ENCODE measurements at places on chromosomes 4 and X.

DNA sequence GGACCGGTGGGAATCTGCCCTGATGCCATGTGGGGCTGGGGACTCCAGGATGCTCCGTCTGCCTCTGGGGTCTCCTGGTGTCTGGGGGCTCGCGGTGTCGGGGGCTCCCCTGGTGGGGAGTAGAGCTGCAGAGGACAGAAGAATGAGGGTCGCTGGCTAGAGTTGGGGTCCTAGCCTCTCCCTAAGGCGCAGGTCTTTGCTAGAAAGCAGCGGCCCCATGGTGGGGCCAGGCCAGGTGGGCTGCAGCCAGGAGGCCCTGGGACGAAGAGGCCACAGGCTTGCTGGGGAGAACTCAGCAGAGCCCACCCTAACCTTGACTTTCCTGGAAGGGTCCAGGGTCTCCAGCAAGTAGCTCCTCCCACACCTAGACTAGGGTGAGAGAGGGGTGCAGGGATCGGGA lies 21.4 kb downstream of the FGFRL1 start:
- H3K27me3 ChIP-seq, result no peaks in the 10 kb centered on the region
- H3K36me3 ChIP-seq, result no peaks in the 10 kb centered on the region
- DNase-seq, result no peak
- H3K4me3 ChIP-seq, result no peak overlapping the region
- no peaks in the 10 kb centered on the region for H3K4me1 ChIP-seq

GRCh38 chr4:47372561-47372960 lies 90.9 kb downstream of the COMMD8 start:
- H3K4me1 ChIP-seq, result no peaks in the 10 kb centered on the region
- no peak overlapping the region for H3K4me3 ChIP-seq
- no peaks in the 10 kb centered on the region for H3K36me3 ChIP-seq

- H3K27me3 ChIP-seq, result peaks cover 3% of the 10 kb centered on the region
- no peak overlapping the region for H3K27ac ChIP-seq
- H3K4me3 ChIP-seq, result peak overlapping the region; percentile 59
- peak; percentile 31 for DNase-seq
- no peaks in the 10 kb centered on the region for H3K4me1 ChIP-seq
Measured at GRCh38 chrX:38220024-38220414, 652 bp downstream of the SRPX start.

GRCh38 chr4:119735165-119735651 lies 106.6 kb upstream of the PDE5A start:
- H3K27ac ChIP-seq, result peak overlapping the region; percentile 88
- H3K27me3 ChIP-seq, result no peaks in the 10 kb centered on the region
- H3K4me3 ChIP-seq, result no peak overlapping the region
- peaks cover 2% of the 10 kb centered on the region for H3K36me3 ChIP-seq

DNA sequence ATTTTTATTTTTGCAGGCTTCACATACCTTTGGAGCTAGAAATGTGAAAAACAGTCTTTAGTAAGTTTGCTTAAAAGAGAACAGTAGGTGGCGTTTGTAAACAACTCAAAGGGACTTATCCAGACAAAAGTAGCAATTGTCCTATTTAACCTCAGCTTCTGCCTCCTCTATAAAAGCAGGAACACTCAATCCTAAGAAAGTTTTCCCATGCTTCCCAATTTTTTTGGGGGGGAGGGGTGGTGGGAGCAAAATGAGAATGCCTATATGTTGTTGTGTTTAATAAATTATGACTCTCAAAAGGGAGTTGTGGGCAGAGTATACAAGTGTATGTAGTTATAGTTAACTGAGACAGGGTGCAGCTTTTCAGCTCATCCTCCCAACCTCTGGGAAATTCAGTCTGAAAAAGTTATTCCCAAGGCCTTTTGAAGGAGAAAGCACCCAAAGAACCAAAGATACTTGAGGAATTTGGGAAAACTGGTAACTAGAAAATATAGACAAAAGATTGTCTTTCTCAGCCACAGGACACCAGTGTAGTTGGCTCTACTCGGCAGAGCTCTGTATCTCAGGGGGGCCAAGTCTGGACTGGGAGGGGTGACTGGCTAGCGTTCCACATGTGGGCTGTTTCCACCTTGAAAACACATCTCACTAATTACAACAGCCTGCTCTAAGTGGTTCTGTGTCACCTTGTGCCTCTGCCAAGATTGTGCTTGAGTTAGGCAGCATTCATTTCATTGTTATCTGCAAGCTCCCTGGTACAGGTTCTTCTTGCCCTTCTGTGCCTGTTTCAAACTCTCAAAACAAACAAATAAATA lies 2.8 kb downstream of the SFRP2 start:
- DNase-seq, result no peak
- no peak overlapping the region for H3K4me3 ChIP-seq
- H3K27me3 ChIP-seq, result no peaks in the 10 kb centered on the region

DNA sequence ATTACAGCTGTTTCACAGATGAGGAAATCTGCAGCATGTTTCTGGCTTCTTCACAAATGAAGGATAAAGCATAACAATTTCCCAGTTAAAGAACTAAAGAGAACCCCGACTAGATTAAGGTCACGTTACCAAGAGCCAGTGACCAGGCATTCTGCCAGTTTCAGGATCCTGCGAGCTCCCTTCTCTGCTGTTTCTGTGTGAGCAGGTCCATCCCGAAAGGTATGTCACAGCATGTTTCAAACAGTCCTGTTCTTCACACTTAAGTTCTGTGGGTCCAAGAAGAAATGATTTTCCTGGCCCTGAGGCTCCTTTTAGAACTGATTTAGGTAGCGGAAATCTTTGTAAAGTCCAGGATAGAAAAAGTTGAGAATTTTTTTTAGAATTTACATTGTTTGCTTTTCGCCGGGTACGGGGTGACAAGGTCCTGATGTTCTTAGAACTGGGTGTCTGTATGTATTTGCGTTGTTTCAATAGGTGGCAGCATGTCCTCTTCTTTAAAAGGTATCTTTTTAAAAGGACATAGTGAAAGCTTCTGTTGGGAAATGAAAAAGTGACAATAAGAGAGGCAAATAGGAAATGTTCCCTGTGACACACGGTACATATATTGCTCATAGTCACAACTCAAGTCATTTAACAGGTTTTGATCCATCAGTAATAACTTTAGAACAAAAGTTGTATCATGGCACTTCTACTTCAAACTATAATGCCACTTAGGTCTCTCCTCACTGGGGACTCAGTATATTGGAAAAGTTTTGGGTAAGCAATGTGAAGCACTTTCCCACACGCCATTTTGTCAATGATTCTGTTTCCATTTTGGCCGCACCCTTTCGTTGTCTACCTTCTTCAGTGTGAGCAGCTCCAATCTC lies 18.4 kb downstream of the IL21 start:
- peaks cover 6% of the 10 kb centered on the region for H3K27me3 ChIP-seq
- H3K36me3 ChIP-seq, result no peaks in the 10 kb centered on the region
- no peaks in the 10 kb centered on the region for H3K4me1 ChIP-seq
- H3K4me3 ChIP-seq, result no peak overlapping the region
- H3K27ac ChIP-seq, result no peak overlapping the region

DNA sequence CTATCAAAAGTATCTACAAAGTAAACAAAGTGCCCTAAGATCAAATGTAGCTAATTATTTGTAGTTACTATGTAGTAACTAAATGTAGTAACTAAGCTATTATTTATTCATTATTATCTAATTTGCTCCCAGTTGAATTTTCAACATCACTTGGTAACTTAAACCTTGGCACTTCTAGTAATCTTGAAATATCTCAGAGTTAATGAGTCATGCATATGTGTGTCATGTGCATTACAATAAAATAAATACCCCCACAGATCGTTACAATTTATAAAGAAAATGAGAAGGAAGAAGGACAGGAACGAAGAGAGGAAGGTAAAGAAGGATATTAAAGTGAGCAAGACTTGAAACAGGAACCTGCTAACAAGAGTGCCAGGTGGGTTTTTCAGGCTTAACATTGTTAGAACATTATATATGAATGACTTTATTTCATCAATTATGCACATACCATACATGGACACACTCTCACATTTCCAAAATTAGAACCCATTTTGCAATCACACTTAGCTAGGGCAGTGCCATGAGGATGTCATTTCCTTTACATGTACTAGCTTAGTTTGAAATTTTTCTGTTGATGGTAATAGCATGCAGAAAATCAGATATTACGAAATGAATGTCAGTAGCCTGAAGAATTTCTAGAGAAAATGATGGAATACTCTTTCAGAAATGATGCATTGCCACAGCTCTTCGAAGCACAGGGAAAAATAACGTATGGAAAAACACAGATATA lies 1670.4 kb upstream of the AGA start:
- H3K4me1 ChIP-seq, result no peaks in the 10 kb centered on the region
- H3K27me3 ChIP-seq, result no peaks in the 10 kb centered on the region
- DNase-seq, result no peak
- no peak overlapping the region for H3K4me3 ChIP-seq

DNA sequence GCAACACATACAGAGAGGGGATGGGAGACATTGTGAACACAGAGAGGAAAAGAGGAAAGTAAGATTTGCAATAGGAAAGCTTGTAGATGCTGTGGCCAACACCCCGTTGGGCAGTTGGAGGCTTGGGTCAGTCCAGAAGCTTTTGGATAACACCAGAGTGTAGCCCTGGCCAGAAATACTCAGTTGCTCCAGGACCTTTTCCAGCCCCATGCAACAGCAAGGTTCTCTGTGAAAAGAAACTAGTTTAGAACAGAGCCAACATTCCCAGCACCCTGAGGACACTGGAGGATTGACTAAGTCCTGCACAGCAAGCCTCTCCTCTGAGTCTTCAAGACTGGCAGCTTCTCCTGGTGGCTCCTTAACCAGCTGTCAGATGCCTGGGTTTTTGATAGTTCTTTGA lies 27.9 kb upstream of the NAF1 start:
- no peaks in the 10 kb centered on the region for H3K27me3 ChIP-seq
- no peaks in the 10 kb centered on the region for H3K36me3 ChIP-seq
- no peak for DNase-seq
- H3K4me3 ChIP-seq, result no peak overlapping the region
- H3K4me1 ChIP-seq, result no peaks in the 10 kb centered on the region

- H3K27me3 ChIP-seq, result no peaks in the 10 kb centered on the region
- no peak overlapping the region for H3K27ac ChIP-seq
- DNase-seq, result no peak
- H3K36me3 ChIP-seq, result no peaks in the 10 kb centered on the region
- H3K4me1 ChIP-seq, result no peaks in the 10 kb centered on the region
- H3K4me3 ChIP-seq, result no peak overlapping the region
Measured at GRCh38 chrX:13081395-13082205, 37.2 kb upstream of the FAM9C start.

DNA sequence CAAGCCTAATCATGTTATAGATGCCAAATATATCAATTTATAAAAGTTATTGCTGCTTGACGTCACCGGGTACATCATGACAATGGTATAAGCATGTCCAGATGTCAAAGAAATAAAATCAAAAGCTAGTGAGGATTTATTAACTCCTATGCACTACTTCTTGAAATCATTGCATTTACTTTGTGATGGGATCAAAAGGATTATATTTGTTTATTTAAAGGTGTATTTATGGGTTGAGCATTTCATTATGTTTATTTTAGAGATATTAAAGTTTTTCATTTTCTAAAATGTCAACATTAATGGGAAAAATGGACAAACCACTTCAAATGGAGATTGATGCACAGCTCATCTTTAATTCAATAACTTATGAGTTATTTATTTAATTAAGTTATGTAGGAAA lies 277.8 kb downstream of the EPHA5 start:
- no peaks in the 10 kb centered on the region for H3K4me1 ChIP-seq
- no peaks in the 10 kb centered on the region for H3K36me3 ChIP-seq
- no peak overlapping the region for H3K4me3 ChIP-seq
- DNase-seq, result no peak
- no peaks in the 10 kb centered on the region for H3K27me3 ChIP-seq

DNA sequence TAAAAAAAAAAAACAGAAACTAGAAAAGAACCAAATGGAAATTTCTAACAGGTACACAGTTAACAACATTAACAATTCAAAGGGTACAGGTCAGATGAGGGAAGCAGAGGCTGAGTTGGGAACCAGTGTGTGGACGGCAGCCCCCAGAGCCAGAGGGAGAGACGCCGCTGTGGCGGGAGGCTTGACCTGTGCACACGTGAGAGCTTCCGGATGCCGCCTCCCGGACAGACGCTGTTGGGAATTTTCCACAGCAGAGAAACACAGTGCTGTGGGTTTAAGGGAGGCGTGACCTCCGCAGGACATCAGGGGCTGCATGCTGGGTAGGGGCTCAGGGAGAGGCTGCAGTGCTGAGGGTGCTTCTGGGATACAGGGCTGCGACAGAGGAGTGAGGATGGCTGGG lies 22.2 kb downstream of the TACC3 start:
- H3K27ac ChIP-seq, result no peak overlapping the region
- H3K36me3 ChIP-seq, result peaks cover 26% of the 10 kb centered on the region
- no peak for DNase-seq
- no peak overlapping the region for H3K4me3 ChIP-seq
- H3K27me3 ChIP-seq, result peaks cover 7% of the 10 kb centered on the region

- H3K4me1 ChIP-seq, result peaks cover 13% of the 10 kb centered on the region
- H3K36me3 ChIP-seq, result no peaks in the 10 kb centered on the region
Measured at GRCh38 chr4:123587983-123588494, 191.4 kb downstream of the SPRY1 start.

DNA sequence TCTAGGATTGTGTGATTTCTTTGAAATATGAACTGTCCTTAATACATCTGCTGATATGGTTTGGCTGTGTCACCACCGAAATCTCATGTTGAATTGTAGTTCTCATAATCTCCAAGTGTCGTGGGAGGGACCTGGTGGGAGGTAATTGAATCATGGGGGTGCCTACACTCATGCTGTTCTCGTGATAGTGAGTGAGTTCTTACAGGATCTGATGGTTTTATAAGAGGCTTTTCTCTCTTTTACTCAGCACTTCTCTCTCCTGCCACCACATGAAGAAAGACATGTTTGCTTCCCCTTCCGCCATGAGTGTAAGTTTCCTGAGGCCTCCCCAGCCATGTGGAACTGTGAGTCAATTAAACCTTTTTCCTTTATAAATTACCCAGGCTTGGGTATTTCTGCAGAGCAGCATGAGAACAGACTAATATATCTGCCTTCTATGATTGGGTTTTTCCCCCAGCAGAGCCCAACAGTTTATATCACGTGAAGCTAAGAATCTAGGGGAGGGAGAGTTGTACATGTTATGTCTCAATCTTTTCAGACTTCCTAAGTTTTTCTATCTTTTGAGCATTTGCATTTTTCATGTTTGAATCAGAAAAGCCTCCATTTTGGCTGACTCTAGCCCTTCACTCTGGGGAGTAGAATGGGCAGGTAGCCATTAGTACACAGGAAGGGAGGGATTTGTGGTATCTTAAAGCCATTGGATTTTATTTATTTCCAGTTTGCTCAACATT lies 58.9 kb downstream of the PLAC1 start:
- H3K4me3 ChIP-seq, result no peak overlapping the region
- no peaks in the 10 kb centered on the region for H3K36me3 ChIP-seq
- peaks cover 5% of the 10 kb centered on the region for H3K4me1 ChIP-seq
- DNase-seq, result no peak
- no peak overlapping the region for H3K27ac ChIP-seq

GRCh38 chrX:95318882-95319281 lies 1365.8 kb upstream of the DIAPH2 start:
- no peak for DNase-seq
- no peaks in the 10 kb centered on the region for H3K4me1 ChIP-seq
- no peak overlapping the region for H3K4me3 ChIP-seq
- no peaks in the 10 kb centered on the region for H3K36me3 ChIP-seq
- H3K27me3 ChIP-seq, result no peaks in the 10 kb centered on the region
